ENCODE measurements at places on chromosomes 11 and 22.

DNA sequence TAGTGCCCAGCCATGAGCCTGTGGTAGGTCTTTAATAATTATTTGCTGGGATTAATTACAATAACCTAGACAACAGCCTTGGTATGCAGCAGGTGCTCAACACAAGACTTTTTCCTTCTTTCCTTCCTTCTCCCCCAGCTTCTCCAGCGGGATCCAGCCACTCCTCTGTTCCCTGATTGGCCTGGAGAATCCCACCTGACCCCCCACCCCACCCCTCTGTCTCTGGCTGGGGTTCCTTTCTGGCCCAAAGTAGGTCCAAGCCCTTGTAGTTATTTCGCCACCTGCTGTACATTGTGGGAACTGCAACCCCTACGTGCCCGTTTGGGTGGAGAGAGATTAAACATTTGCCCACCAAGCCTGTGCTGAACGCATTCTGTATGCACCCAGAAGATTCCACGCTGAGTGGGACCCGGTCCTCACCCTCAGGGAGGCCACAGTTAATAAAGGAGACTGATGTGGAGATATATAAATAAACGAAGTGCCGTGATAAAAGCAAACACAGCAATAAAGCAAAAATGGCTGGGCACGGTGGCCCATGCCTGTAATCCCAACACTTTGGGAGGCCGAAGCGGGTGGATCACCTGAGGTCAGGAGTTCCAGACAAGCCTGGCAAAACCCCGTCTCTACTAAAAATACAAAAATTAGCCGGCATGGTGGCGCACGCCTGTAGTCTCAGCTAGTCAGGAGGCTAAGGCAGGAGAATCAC, 32.1 kb upstream of the DGKZ start:
- DNase-seq, result peak; percentile 68

DNA sequence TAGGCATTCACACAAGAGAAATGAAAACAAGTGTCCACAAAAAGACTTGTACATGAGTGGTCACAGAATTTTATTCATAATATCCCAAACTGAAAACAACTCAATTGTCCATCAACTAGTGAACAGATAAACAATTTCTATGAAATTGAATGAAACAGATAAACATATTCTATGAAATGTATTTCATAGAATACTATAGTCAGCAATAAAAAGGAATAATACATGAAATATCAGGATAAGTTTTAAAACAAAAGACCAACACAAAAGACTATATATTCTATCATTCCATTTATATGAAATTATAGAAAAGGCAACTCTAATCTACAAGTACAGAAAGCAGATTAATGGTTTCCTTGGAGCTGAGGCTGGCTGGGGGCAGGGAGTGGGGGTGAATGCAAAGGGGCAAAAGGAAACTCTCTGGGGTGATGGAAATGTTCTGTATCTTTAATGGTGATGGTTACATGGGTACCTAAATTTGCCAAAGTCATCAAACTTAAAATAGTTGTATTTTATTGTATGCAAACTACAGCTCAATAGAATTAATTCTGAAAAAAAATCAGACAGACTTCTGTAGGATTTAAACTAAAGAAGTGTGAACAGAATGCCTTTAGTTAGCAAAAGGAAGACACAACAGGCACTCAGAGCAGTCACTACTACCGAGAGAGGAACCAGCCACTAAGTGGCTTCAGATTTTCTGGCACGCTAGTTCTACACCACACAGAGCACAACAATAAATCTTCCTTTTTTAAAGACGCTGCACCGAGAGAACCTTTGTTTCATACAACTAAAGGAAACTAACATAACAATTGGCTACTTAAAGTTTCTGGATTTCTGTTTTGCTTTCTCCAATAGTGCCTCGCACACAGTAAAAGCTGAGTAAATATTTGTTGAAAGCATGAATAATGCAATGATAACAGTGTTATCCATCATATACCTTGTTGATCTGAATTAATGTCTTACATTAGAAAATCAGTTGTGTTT, 15.4 kb downstream of the CCDC34 start:
- no peak for DNase-seq

- DNase-seq, result no peak
These were observed 736.5 kb downstream of the DLG2 start for GRCh38 chr11:84890676-84891075.

DNA sequence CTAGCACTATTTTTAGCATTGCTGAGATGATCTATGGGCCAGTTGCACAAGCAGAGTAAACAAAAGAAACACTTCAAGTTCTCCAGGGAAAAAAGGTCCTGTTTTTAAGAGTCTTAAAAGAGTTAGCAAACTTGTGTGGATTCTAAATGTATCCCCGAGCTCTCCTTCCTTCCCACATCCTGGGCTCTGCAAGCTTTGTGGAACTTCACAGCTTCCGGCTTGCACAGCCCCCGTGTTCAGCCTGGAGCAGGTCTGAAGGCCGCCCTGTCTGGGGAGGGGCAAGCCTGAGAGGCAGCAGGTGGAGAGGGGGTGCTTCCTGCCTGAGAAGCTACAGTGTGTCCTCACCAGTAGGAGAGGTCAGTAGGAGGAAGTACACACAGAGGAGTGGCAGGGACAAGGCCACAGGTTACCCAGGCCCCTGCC, 35.1 kb upstream of the SUSD2 start:
- DNase-seq, result peak; percentile 68
